ENCODE measurements at places on chromosomes 1 and 21.

- no peak for DNase-seq
These were observed 275.2 kb downstream of the COL11A1 start for GRCh38 chr1:102833151-102833550.

- no peak for DNase-seq
These were observed 465 bp downstream of the HUNK start for GRCh38 chr21:31873275-31873695.

GRCh38 chr1:200330741-200331428, 79.0 kb downstream of the ZNF281 start:
- DNase-seq = no peak

DNA sequence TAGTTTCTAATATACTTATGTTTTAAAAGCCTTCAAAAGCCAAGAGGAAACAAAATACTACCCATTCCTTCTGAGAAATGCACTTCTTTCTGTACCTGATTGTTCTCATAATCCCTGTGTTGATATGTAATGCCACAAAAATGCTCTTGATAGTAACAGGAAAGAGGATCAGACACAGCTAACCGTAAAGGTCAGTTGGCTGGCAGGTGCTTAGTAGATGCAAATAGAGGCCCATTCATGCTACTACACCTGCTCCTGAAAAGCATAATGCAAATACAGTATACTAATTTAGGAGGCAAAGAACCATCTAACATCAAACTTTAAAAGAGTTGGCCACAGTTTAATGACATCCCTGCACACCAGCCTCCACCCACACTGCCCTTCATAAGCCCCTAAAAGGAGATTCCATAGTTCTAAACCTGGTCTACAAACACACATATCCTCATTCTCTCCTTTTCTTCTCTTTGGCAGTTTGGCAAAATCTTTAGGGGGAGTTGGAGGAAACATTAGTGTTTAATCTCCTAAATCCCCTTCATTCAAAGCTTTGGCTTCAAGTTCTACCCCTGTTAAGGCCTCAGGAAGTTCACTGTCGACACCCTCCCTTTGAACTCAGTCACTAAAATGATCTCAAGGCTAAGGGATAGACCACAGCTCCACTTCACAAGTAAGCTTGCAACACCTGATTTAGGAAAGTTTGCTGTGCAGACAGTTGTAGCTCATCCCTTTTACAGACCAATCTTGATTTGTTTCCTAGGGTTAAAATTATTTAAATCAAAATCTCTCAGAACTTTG, 2.9 kb upstream of the CD46 start:
- no peak for DNase-seq

GRCh38 chr1:181050922-181051321, 17.1 kb downstream of the MR1 start:
- DNase-seq = no peak

DNA sequence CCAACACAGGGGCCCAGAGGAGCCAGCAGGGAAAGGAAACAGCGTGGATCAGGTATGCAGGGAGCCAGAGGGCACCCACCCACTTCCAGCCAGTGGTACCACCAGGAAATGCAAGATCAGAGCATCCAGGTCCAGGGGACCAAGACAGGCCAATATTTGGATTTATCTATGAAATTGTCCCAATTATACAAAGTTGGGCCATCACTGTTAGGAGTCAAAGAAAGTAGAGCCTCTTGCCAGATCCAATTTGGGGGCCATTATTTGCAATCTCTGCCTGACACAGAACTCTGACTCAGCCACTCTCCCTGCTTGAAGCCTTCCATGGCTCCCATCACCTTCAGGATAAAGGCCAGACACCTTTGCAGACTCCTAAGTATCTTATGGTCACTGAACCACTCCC, 21.1 kb upstream of the TAS1R2 start:
- no peak for DNase-seq

- DNase-seq = no peak
These were observed 15.5 kb upstream of the NMNAT2 start for GRCh38 chr1:183433703-183434102.

DNA sequence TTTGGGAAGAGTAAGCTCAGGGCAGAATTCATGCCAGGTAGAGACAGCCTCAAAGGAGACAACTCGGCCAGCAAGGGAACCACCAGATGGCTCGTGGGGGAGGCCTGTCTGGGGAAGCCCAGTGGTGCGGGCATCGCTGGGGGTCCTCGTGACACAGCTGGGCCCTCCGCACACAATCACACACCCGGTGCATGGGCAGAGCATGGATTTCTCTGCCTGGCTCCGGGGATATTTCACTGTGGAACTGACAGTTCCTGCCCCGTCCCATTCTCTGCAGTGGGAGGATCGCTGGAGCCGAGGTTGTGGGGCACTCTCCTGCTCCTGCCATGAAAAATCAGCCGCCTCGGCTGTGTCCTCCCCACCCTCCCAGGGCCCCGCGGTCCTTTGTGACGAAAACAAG, 108.0 kb downstream of the CRYAA start:
- no peak for DNase-seq

GRCh38 chr1:104906141-104906540, 1156.4 kb downstream of the AMY1C start:
- no peak for DNase-seq

- no peak for DNase-seq
These were observed 2.6 kb downstream of the IVNS1ABP start for GRCh38 chr1:185314411-185314810.

GRCh38 chr1:184747089-184747955, 7.3 kb downstream of the EDEM3 start:
- no peak for DNase-seq

GRCh38 chr1:104125266-104125665, 375.6 kb downstream of the AMY1C start:
- DNase-seq = no peak

DNA sequence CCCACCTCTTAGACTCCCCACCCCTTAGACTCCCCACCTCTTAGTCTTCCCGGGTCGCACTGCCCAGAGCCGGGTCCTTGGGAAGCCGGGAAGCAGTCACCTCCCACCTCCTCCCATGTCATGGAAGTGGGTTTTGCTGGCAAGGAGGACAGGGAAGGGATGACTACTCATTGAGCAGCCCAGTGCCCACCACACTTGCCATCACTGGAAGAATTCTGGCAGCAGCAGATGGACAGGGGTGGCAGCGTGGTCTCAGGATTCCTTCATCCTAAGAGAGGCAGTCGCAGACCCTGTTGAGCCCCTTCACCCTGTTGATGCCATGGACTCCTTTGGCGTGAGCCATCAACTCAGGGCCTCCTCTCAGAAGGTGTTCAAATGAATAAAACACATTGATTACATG, 140.8 kb downstream of the PGBD5 start:
- DNase-seq = no peak

- no peak for DNase-seq
These were observed 35.4 kb downstream of the SUSD4 start for GRCh38 chr1:223328566-223328965.

DNA sequence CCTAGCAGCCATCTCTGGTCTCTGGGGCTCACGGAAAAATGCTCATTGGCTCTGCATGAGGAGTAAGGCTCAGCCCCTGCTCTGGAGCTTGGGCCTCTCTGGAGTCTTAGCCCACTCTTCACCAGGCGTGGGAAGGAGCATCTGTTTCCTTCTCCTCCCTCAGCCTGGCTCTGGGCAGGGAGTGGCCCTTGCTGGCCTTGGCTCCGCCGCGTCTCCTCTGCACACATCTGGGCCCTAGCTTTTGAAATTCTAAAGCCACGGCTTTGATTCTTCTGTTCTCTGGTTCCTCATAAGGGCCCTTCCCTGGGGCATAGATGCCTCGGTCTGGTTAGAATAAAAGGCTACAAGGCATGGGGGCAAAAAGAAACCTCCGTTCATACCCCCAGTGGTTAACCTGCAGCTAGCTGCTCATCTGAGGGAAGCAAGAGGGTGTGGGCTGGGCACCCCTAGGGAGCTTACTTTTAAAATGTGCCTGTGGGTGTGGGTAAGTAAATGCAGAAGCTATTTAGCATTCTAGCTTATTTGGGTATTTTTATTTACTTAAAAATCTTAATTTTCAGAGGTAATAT, 145.6 kb downstream of the CAMTA1 start:
- DNase-seq = no peak

GRCh38 chr1:167137793-167138510, 44.1 kb downstream of the STYXL2 start:
- DNase-seq = no peak

- no peak for DNase-seq
These were observed 38.6 kb upstream of the CCDC190 start for GRCh38 chr1:162899422-162900146.

DNA sequence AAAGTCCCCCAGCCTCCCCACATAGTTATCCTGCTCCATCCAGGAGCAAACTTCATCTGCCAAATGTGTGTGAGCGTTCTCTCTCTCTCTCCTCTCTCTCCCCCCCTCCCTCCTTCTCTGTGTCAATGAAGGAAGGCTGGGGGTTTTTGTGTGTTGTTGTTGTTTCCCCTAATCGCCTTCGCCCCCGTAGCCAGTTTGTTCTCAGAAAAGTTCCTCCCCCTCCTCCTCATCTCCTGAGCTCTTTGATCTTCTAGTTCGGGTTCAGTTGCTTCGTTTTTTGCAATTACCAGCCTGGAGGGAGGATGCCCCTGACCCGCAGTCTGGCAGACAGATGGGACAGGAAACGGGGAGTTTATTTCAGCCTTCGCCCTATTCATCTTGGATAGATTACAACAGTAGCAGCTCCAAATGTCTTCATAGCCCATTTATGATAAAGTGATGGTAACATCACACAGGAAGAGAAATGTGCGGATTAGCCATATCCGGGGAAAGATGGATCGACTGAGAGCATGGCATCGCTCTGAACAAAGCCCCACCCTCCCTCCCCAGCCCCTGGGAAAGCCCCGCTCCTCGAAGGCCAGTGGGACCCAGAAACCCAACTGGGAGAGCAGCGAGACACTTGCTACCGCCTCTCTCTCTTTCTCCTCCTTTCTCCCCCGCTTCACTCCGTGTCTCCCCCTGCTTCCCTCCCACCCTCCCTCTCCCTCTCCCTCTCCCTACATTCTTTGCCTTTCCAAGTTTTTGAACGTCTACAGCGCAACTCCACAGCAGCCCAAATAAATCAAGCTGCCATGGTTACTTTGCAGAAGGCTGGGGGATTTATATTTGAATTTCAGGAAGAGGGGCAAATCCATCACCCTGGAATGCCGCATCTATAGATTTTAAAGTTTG, 139.7 kb upstream of the ARHGEF16 start:
- no peak for DNase-seq

GRCh38 chr1:21649315-21649714, 19.8 kb downstream of the RAP1GAP start:
- DNase-seq = no peak

GRCh38 chr1:7379441-7379971, 391.6 kb upstream of the VAMP3 start:
- DNase-seq = peak; percentile 3

GRCh38 chr1:248613742-248614141, 16.2 kb upstream of the OR2T10 start:
- no peak for DNase-seq

GRCh38 chr21:39348355-39349210, at the start of gene HMGN1:
TSS of gene HMGN1 (minus strand) at chr21:39349088. CDS start at chr21:39348917, 171 bp downstream.
- peak; percentile 91 for DNase-seq

GRCh38 chr21:31351438-31351837, 7.4 kb upstream of the TIAM1 start:
- no peak for DNase-seq

- no peak for DNase-seq
These were observed 452.1 kb downstream of the TTLL7 start for GRCh38 chr1:83546874-83547273.
